ENCODE measurements at places on chromosomes 11 and 22. TPM values are rescaled to one million over a fixed set of nuclear protein-coding genes. Genes with fewer than 3 reads are reported as not detected.

LSP1 gene
- total RNA-seq, result 11.1 TPM

TEX54 gene
- not detected for total RNA-seq

GRCh38 chr22:45180146-45180679 is 16.5 kb downstream of the NUP50 start:
- no peak overlapping the region for H3K27ac ChIP-seq
- H3K4me3 ChIP-seq, result no peak overlapping the region
- no peaks in the 10 kb centered on the region for H3K36me3 ChIP-seq
- no peaks in the 10 kb centered on the region for H3K4me1 ChIP-seq

- no peaks in the 10 kb centered on the region for H3K27me3 ChIP-seq
- H3K36me3 ChIP-seq, result peaks cover 1% of the 10 kb centered on the region
- H3K4me3 ChIP-seq, result peak overlapping the region; percentile 81
These were observed 463 bp downstream of the RAD9A start for GRCh38 chr11:67392183-67392715.

- H3K4me1 ChIP-seq, result no peaks in the 10 kb centered on the region
- no peak for DNase-seq
- no peak overlapping the region for H3K4me3 ChIP-seq
- H3K36me3 ChIP-seq, result no peaks in the 10 kb centered on the region
- H3K27me3 ChIP-seq, result no peaks in the 10 kb centered on the region
- no peak overlapping the region for H3K27ac ChIP-seq
These were observed 63.5 kb upstream of the ZC3H12C start for GRCh38 chr11:110029714-110030113.

DNA sequence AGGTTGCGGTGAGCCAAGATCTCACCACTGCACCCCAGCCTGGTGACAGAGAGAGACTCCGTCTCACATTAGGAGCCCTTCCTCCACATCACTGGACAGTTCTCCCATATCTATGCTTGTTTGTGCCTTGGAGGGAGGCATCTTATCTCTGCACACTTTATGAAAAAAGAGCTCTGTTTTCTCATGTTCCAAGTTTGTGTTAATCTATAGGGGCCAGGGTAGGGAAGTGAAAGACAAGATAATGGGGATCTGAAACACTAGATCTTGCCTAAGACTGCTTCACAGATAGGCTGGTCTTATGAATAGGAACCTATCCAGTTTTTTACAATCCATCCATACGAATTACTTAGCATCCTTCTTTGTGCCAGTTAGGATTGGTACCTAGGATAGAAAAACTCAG is 17.1 kb downstream of the OR6Q1 start:
- H3K4me3 ChIP-seq, result no peak overlapping the region
- no peaks in the 10 kb centered on the region for H3K36me3 ChIP-seq
- no peak overlapping the region for H3K27ac ChIP-seq
- no peaks in the 10 kb centered on the region for H3K4me1 ChIP-seq
- no peak for DNase-seq

DNA sequence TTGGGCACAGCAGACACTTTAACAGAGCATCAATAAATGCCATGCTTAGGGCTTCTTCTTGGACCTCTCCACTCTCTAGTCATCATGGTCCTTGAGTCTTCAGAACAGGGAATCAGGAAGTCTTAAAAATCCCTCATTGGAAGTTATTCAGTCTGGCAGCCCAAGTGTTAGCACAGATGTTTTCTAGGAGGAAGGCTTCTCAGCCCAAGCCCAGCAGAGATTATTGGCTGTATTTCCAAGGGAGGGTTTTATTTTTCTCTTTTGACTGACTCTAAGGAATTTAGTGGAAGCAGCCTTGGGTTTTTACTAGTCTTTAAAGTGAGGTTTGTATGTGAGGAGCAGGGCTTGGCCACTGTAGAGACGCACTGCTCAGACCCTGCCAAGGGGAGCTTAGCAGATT is 41.9 kb downstream of the CEP164 start:
- no peak overlapping the region for H3K4me3 ChIP-seq
- H3K27me3 ChIP-seq, result no peaks in the 10 kb centered on the region
- DNase-seq, result no peak
- no peaks in the 10 kb centered on the region for H3K4me1 ChIP-seq
- peaks cover 50% of the 10 kb centered on the region for H3K36me3 ChIP-seq
- no peak overlapping the region for H3K27ac ChIP-seq

BTBD18 gene
- not detected for total RNA-seq

GRCh38 chr11:64563966-64564365 is 27.1 kb upstream of the SLC22A12 start:
- H3K36me3 ChIP-seq, result no peaks in the 10 kb centered on the region
- H3K4me3 ChIP-seq, result no peak overlapping the region
- no peak for DNase-seq
- H3K27ac ChIP-seq, result no peak overlapping the region

KRTAP5-3 gene
- not detected for total RNA-seq

GRCh38 chr22:43002202-43002586 is 12.8 kb downstream of the PACSIN2 start:
- H3K36me3 ChIP-seq, result no peaks in the 10 kb centered on the region
- peak overlapping the region; percentile 56 for H3K27ac ChIP-seq
- no peak for DNase-seq
- H3K4me1 ChIP-seq, result peaks cover 56% of the 10 kb centered on the region
- no peaks in the 10 kb centered on the region for H3K27me3 ChIP-seq

SCGB1A1 gene
- total RNA-seq, result 4.3 TPM

FAM181B gene
- 0.46 TPM for total RNA-seq

GRCh38 chr22:19352217-19352616 is 60.7 kb upstream of the CLTCL1 start:
- no peaks in the 10 kb centered on the region for H3K4me1 ChIP-seq
- H3K27me3 ChIP-seq, result no peaks in the 10 kb centered on the region
- no peak for DNase-seq
- H3K4me3 ChIP-seq, result no peak overlapping the region

ANO1 gene
- 1.8 TPM for total RNA-seq

NEFH gene
- 0.14 TPM for total RNA-seq

DNAJB7 gene
- not detected for total RNA-seq

SYCE3 gene
- not detected for total RNA-seq

- no peaks in the 10 kb centered on the region for H3K27me3 ChIP-seq
- H3K27ac ChIP-seq, result peak overlapping the region; percentile 84
- no peak overlapping the region for H3K4me3 ChIP-seq
- DNase-seq, result peak; percentile 87
- peaks cover 2% of the 10 kb centered on the region for H3K36me3 ChIP-seq
- peaks cover 55% of the 10 kb centered on the region for H3K4me1 ChIP-seq
These were observed 16.4 kb upstream of the MFNG start for GRCh38 chr22:37502342-37503182.

GRCh38 chr11:31815711-31816467 is 4.8 kb upstream of the PAX6 start:
- H3K27ac ChIP-seq, result no peak overlapping the region
- peak overlapping the region; percentile 14 for H3K4me3 ChIP-seq

DNA sequence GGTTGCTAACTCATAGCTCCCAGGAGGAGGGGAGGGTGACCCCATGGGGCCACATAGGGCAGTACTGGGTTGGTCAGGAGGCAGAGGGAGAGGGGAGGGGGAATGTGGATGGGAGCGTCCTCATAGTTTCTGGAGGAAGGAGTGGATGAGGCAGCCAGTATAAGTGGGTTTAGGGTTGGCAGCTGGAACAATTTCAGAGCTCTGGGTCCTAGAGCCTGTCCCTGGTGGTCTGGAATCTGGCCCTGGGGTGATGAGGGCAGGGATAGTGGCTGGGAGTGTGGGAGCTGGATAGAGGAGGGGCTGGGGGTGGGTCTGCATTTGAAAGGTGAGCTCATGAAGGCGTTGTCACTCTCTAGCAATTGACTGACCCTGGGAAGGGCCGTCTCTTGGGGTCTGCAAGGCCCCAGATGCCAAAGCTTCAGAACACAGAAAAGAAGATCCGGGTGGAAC is 5.3 kb upstream of the MRGPRG start:
- no peak overlapping the region for H3K4me3 ChIP-seq
- no peaks in the 10 kb centered on the region for H3K4me1 ChIP-seq
- DNase-seq, result no peak
- H3K27ac ChIP-seq, result no peak overlapping the region
- H3K36me3 ChIP-seq, result no peaks in the 10 kb centered on the region

All from pancreas (tissue), 10 donors.